ENCODE measurements at places on chromosomes 4 and X.

GRCh38 chr4:139921429-139922184 is 232.4 kb downstream of the MAML3 start:
- DNase-seq = no peak

GRCh38 chr4:98744372-98745150 is 86.2 kb upstream of the TSPAN5 start:
- no peak for DNase-seq

DNA sequence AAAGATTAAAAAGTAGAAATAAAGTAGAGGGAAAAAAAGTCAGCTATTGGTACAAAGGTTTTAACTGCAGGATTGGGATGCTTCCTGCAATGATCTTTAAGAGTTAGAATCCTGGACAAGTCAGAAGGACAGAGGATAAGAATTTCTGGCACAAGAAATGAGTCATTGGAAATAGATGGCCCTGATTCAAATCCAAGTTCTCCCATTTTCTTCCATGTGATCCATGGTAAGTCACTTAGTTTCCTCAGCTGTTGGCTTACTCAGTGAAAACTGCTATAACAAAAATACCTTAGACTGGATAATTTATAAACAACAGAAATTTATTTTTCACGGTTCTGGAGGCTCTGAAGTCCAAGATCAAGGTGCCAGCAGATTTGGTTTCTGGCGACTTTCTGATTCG is 13.3 kb upstream of the TBC1D19 start:
- no peak for DNase-seq

- no peak for DNase-seq
These were observed 3.2 kb downstream of the PRDM5 start for GRCh38 chr4:120919358-120919757.

DNA sequence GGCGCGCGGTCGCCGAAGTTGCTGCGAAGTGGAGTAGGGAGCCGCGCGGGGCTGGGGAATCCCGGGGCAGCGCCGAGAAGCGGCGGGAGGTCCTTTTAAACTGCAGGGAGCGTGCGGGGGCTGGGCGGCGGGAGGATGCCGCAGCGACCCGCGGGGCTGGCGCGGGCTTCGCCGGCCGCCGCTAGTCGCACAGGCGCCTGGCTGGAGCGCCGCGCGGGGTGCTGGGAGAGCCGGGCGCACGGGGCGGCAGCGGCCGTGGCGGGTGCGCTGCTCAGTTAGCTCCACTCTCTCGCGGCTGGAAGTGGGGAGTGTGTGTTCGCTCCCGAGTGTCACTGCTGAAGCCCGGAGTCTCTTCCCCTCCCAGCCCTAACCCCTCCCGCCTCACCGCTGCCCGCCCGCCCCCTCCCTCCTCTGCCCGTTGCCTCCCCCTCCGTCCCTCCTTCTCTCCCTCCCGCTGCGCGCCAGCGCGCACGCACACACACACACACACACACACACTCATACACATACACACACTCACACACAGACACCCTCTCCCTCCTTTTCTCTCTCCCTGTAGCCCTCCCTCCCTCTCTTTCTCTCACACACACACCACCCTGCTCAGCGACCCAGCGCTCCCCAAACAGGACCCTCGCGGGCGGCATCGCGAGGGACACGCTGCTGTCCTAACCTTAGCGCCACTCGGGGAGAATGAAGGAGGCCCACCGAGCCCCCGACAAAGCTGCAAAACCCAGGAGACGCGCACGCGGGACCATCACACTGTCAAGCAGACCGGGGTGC is at the start of gene NDNF:
NDNF (minus strand) TSS at position 312 of the 780 bp plus-strand sequence. CDS start 26,698 bp downstream, outside the sequence.
- no peak for DNase-seq

- no peak for DNase-seq
These were observed 100.7 kb downstream of the SYNPO2 start for GRCh38 chr4:118989098-118990080.

DNA sequence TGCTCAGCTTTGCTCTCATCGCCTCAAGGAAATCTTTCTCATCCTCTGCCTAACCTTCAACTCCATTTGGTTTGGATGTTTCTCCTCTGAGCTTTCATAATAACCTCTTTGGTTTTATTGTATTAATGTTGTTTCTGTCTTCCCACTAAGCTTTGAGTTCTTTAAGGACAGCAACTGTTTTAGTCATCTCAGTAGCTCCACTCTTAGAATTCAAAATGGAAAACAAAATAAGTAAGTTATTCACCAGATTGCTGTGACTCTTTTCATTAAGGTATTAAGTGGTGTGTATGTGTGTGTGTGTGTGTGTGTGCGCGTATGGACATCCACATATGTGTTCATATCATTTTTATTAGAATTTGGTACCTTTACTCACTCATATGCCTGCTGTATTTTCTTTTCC is 279.2 kb upstream of the BOD1L1 start:
- no peak for DNase-seq

DNA sequence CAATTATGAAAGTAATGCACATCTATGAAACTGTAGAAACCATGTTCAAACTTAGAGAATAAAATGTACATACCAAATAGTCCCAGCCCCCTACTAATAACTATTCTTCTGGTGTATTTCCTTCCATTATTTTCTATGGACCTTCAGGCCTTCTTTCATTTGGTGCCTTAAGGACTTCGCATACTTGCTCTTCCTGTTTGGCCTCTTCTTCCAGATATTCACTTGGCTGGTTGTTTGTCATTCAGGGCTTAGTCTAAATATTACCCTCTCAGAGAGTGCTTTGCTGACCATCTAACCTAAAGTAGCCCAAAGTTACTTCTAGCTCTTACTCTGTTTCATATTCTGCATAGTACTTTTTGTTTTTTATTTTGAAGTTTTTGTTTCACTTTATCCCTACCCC is 70.3 kb upstream of the ARMCX2 start:
- no peak for DNase-seq

DNA sequence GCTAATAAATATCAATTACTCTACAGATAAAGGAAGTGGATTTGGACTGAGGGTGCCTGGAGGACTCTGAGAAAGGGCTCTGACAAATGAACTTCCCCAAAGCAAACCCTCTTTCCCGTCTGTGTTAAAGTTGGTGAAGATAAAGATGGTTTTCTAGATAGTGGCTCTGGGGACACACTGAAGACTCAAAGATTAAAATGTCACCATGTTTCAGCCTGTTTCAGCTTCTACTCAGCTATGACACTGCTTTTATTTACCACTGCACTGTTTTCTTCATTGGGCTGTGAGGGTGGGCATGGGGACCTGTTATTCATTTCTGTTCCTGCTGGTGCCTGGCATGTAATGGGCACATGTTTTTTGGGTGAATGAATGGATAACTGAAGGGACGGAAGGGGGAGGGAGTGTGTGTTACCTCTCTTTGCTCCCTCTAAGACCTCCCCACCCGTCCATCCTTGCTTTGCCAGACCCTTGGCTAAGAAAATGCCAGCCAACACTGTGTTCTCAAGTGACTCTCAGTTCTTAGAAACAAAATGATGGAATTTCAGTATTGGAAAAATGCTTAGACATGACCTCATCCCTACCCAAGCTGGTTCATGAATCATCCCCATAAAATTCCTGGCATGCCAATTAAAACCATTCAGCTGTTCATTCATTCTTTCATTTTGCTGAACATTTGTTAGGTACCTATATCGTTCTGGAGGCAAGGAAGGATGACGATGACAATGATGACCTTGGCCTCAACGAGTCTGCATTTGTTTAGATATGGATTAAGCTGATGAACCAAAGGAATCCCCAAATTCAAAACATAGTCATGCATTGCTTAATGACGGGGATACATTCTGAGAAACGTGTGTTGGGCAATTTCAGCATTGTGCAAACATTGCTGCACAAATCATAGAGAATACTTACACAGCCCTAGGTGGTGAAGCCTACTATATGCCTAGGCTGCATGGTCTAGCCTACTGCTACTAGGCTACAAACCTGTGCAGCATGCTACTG is 13.4 kb upstream of the STK32B start:
- DNase-seq = peak; percentile 91
